DMS 273 treated with DMSO at 0.1 percent for 48 hours (cell line): ENCODE measurements at places on chromosomes 16 and 17.

- no peak for DNase-seq
Measured at GRCh38 chr17:72797142-72797541, 295.3 kb downstream of the SLC39A11 start.

GRCh38 chr16:90022209-90023077 lies 3.2 kb upstream of the DBNDD1 start:
- DNase-seq, result peak; percentile 72

GRCh38 chr17:38703742-38704605 lies 1.1 kb upstream of the MLLT6 start:
- no peak for DNase-seq

DNA sequence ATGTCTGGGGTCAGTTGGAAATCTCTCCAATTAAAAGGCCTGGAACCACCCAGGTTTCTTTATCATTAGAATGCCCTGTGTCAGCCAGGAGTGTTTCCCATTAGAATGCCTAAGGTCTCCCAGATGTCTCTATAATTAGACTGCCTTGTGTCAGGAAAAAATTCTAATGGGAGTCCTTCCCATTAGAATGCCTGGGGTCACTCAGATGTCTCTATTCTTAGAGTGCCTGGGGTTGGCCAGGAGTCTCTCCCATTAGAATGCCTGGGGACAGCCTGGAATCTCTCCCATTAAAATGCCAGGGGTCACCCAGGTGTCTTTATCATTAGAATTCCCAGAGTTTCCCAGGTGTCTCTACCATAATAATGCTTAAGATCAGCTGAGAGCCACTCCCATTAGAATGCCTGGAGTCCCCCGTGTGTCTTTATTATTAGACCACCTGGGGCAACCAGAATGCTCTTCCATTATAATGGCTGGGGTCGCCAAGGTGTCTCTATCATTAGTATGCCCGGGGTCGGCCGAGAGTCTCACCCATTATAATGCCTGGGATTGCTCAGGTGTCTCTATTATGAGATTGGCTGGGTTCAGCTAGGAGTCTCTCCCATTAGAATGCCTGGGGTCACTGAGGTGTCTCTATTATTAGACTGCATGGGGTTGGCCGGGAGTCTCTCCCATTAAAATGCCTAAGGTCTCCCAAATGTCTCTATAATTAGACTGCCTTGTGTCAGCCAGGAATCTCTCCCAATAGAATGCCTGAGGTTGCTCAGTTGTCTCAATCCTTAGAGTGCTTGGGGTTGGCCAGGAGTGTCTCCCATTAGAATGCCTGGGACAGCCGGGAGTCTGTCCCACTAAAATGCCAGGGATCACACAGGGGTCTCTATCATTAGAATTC lies 2254.6 kb downstream of the TP53TG3F start:
- DNase-seq, result no peak

- no peak for DNase-seq
Measured at GRCh38 chr16:67803894-67804293, 2.5 kb downstream of the RANBP10 start.

- no peak for DNase-seq
Measured at GRCh38 chr17:62388856-62389255, 8.5 kb downstream of the EFCAB3 start.

DNA sequence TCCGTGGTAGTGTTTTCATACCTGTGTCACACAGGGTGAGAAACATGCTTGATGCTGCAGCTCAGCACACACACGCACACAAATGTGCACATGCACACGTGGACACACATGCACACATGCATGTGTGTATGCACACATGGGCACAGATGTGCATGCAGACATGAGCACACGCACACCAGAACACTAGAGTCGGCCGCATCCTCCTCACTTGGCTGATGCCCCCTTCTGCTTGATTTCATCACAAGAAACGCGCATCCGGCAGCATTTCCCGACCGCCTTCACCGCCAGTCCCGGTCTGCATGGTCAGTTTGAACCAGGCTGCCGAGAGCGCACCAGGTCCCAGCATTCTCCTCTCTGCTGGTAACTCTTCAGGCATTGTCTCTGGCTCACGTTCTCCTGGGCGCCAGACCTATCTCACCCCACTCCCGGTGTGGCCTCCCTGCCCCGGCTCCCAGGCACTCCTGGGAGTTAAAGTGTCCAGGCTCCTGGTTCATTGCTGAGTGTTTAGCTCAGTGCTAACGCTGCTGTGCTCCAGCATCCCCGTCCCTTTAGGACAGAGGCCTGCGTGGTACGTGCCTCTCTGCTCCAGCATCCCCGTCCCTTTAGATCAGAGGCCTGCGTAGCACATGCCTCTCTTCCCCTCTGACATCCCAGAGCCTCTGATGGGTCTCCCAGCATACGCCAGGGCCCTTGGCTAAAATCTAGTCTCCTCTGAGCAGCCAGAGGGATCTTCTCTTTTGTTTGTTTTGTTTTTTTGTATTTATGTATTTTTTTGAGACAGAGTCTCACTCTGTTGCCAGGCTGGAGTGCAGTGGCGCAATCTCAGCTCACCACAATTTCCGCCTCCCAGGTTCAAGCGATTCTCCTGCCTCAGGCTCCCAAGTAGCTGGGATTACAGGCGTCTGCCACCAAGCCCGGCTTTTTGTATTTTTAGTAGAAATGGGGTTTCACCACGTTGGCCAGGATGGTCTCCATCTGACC lies 16.0 kb downstream of the BAIAP2 start:
- no peak for DNase-seq
